Stimulated activated CD4-positive, alpha-beta T cell treated with anti-CD3 and anti-CD28 coated beads, Interleukin-12 subunit alpha, Interleukin-12 subunit beta, amount 100 ng/mL, for 24 hours (primary cell): ENCODE measurements at places on chromosomes 16 and 17.

- DNase-seq = no peak
These were observed 9.7 kb downstream of the ZNF19 start for GRCh38 chr16:71479420-71479819.

- DNase-seq = no peak
These were observed 365.8 kb upstream of the DYNLRB2 start for GRCh38 chr16:80175011-80175410.

DNA sequence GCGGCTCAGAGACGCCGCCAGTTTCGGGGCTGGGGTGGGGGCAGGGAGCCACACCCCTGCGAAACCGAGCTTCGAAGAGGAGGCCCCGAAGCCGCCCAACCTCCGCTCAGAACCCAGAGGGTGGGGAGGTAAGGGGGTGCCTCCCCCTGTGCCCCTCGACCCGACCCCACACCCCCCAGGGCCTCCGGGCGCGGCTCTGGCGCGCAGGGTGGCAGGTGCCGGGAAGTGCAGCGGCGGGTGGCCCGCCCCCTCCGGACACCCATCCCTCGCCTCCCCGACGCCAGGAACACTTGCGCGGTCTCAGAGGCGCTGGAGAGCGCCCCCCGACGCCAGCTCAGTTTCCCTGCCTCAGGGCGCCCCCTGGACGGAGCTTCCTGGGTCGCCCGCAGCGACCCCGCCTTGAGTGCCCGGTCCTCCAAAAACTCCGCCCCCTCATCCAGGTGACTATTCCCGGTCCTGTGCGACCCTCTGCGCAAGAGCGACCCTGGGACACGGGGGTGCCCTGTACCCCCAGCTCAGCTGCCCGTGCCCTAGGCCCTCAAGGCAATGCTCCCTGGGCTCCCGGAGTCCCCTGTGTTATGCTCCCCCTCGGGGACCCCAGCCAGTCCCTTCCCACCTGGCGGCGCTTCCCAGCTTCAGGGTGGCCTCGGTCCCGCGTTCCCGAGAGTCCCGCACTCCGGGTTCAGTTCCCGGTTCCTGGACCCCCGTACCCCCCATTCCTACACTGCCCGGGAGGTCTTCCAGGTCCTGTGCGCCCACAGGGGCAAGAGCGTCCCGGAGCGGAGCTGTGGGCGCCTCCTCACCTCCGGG lies 562 bp downstream of the PPL start:
- DNase-seq = no peak

DNA sequence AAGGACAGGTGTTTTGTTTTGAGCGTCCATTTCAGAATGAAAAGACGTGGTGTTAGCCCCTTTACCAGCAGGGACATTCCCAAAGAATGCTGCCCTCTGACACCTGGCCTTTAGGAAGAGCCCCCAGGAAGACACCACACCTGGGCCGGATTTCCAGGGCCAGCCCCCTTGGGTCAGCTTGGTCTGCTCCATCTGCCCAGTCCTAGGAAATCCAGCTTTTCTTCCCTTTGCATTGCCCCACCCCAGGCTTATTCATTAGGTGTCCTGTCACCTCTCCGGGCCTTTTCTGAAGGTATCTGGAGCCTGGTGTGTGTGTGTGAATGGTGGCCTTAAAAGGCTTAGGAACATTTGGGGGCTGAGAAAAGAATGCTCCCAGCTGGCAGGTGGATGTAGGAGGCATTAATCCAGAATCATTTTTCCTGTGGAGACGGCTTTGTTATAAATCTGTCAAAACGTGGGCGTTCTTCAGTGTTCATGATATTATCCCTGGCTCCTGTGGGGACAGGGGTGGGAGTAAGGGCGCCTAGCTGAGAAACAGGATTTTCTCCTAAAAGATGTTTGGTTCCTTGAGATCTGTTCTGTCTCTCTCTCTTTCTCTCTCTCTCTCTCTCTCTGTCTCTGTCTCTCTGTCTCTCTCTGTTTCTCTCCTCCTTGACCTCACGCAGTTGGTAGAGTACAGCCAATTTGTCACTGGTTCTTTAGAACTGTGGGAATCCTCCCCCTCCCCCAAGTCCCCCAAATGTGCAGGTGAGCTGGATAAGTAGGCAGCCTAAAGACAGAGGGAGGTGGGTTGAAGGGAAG lies 84.0 kb downstream of the NTN1 start:
- no peak for DNase-seq

DNA sequence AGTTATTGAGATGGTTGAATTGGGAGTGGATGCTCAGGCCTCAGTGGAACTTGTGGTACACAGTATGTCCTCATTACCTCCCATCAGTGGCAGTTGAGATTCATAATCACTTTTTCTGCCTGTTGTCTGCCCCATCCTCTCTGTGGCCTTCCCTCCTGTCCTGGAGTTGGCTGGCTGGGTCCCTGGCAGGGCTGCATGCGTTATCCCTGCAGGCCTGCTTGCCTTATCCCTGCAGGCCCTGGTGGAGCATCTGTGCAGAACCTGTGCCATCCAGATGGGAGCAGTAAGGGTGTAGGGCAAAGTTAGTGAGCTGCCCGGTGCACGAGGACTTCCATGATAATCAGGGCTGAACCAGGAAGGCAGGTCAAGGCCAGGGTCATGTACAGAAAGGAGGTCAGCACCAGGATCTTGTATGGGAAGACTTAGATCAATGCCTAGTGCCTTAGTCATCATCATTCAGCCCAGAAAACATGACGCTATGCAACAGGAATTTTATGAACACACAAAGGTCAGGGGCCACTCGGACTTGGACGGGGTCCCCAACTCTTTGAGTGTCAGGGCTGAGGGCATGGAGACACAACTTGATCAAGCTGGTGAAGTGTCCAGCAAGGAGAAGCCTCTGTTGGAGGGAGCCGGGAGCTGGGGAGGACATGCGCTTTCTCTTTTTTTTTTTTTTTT lies 47.2 kb downstream of the ABCC1 start:
- DNase-seq = no peak

DNA sequence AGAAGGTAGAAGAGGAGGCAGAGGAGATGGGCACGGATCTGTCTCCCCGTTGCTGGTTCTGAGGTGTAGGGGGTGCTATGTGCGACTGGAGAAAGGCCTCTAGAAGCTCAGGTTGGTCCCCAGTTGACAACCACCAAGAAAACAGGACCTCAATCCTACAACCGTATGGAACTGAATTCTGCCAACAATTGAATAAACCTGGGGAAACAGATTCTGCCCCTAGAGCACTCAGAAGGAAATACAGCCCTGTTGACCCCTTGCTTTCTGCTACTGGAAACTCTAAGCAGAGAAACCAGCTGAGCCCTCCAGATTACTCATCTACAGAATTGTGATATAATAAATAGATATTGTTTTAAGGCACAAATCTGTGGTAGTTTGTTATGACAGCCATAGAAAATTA lies 313.0 kb upstream of the GOT2 start:
- no peak for DNase-seq

GRCh38 chr16:84829168-84829965 lies 9.6 kb downstream of the CRISPLD2 start:
- no peak for DNase-seq
